ENCODE measurements at places on chromosomes 11 and 22. TPM values are rescaled to one million over a fixed set of nuclear protein-coding genes. Genes with fewer than 3 reads are reported as not detected.

WBP2NL gene
- total RNA-seq: not detected

CHST1 gene
- not detected for total RNA-seq

DNA sequence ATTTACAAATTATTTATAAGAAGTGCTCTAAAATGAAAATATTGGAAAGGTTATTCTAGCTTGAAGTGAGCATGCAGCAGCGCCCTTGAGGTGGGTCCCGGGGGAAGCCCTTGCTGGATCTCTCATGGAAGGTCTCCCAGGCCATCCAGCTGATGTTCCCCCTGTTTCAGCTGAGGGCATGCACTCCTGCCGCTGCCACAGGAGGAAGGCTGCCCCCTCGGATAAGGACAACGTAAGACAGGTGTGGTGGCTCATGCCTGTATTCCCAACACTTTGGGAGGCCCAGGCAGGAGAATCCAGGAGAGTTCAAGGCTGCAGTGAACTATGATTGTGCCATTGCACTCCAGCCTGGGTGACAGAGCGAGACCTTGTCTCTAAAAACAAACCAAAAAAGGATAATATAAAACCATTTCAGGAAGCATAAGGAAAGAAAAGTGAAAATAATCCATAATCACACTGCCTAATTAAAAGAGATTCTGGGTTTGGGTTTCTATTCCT, 15.0 kb downstream of the CDC45 start:
- no peak for DNase-seq

- DNase-seq: no peak
Observed at GRCh38 chr11:128919216-128919615, 23.5 kb downstream of the TP53AIP1 start.

GRCh38 chr11:86644291-86644690, 28.1 kb downstream of the ME3 start:
- no peak for DNase-seq

GRCh38 chr11:118785362-118785761, 5.6 kb downstream of the DDX6 start:
- DNase-seq: no peak

DNA sequence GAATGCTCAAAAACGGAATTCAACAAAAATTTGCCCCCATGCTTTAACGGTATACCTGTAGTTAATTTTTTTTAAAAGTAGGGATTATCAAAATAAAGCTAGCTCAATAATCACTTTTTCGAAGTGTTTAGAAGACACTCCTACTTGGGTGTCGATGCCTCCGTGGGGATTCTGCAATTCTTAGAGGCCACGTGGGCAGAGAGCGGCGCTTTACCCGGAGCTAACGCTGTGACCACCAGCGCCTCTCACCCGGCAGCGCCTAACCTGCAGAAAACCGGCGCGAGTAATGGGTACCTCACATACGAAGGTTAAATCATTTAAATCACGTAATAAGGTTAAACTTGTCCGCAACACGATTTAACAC, 583 bp downstream of the TAF1D start:
- DNase-seq: peak; percentile 72

DNA sequence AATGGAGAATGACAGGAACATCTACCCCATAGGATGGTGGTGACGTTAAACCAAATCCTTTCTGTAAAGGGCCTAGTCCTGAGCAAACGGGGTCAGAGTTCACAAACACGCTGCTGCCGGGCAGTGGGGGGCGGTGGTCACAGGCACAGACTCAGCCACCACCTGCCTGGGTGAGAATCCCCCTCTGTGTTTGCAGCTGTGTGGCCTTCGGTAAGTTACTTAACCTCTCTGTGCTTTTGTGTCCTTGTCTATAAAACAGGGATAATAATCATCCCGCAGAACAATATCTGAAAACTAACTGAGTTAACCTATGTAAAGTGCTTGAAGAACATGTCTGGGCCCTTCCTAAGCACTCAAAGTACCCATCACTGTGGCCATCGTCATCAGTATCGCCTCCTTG, 26.0 kb upstream of the PDGFB start:
- no peak for DNase-seq

GRCh38 chr22:19943082-19944026, 1.7 kb upstream of the TXNRD2 start:
- DNase-seq: peak; percentile 40

DNA sequence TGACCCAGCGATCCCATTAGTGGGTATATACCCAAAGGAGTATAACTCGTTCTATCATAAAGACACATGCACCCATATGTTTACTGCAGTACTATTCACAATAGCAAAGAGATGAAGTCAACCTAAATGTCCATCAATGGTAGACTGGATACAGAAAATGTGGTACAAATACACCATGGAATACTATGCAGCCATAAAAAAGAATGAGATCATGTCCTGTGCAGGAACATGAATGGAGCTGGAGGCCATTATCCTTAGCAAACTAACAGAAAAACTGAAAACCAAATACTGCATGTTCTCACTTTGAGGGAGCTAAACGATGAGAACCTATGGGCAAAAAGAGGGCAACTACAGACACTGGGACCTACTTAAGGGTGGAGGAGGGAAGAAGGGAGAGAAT, 146.8 kb downstream of the SBF2 start:
- no peak for DNase-seq

DNA sequence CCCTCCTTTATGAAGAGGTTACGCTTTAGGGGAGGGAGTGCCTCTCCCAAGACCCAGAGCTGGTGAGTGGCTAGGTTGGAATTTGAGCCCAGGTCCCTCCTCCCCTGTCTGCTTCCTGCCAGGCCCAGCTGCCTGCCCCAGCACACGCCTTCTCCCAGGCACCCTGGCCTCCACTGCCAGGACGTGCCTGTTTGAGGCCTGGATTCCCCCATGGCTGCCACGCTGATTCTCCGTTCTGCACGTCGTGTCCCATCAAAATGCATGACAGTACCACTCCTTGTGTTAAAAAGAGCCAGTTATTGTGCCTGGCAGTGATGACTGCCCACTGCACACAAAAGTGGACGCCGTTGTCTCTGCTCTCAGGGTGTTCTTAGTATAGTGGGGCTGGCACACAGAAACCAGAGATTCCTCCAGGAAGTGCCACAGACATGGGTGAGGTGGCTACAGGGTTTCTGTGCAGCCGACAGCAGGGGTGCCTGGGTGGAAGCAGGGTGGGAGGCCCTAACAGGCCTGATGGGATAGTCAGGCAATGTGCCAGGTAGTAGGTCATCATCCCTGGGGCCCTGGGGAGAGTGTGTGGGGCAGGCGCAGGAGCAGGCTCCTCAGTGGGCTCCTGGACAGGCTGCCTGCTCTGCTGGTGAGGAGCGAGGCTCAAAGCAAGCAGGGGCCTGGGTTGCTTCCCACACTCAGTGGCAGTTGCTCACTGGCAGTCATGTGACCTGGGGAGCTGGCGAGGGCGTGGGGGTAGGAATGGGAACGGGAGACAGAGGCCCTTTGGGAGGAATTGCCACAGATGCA, 24.2 kb downstream of the MED15 start:
- peak; percentile 70 for DNase-seq

DNA sequence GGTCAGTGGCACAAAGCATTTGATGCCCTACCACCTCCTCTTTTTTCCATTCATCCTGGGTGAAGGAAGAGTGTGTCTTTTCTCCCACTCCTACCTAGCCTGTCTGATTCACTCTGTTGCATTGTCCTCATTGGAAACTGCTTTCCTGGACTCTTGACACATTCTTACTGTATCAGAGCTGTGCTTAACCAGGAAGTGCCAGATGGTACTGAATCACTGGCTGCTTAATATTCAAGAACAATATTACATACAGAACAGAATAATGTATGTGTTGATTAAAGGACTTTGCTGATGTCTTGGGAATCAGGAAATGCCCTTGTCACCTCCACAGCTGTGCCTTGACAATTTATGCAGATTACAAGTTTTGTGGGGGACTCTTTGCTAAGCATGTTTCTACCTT, 44.4 kb downstream of the SVIP start:
- no peak for DNase-seq

- DNase-seq: no peak
Observed at GRCh38 chr22:43824724-43825420, 12.8 kb upstream of the EFCAB6 start.

GRCh38 chr11:3849297-3849874, 6.1 kb upstream of the STIM1 start:
- peak; percentile 55 for DNase-seq

DNA sequence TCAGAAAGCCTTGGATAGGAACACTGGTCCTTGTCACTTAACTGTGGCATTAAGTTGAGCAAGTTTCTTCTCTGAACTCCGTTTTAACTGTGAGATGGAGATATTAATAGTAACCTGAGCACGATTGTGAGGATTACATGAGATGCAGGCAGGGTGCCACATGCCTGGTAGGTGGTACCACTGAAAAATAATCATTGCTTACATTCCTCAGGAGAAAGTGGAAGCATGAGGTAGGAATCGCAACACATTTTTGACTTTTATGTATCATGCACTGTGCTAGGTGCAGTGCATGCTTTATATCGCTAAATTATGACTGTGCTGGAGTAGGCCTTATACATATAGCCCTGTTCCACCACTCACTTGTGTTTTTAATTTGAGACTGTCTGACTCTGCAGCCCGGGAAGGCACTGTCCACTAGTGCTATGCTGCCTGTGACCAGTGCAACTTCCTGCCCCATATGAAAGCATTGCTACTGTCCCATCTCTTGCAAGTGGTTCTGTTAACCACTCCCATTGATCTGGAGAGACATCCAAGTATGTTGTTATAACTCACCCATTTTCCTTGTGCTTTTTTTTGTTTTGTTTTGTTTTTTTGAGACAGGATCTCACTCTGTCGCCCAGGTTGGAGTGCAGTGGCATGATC, 1.0 kb downstream of the UQCR10 start:
- DNase-seq: no peak

DNA sequence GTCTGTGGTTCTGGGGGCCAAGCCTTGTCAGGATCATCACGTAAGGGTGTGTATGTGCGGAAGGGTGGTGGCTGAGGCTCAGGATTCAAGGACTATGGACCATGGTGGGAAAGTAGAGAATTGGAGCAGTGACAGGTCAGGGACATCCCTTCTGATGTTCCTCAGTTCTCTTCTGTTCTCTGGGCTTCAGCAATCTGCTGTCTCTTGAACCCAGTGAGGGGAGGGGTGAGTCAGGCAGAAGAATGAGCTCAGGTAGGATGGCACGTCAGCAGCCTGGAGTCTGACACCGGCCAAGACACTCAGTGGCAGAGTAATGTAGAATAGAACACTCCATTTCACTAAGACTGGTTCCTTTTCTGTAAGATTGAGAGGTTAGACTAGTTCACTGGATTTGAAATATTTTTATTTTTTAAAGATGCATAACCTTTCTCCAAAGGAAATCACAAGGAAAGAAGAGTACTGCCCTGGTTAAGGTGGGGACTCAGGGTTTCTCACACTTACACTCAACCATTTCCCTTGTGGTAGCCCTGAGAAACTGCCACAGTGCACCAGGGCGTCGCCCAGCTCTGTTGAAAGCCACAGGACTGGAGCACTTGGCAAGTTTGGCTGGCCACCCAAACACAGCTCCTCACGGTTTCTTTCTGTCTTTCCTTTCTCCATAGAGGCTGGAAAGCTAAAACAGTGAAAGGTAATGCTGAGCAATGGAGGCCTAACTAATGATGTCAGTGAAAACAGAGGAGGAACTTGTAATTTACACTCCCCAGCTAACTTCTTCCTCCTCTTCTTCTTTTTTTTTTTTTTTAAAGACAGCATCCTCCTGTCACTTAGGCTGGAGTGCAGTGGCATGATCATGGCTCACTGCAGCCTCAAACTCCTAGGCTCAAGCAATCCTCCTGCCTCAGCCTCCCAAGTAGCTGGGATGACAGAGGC, 23.1 kb upstream of the MICAL2 start:
- DNase-seq: no peak

GRCh38 chr22:19235874-19236273, 55.6 kb downstream of the CLTCL1 start:
- DNase-seq: no peak

All from neural progenitor cell (in vitro differentiated cells).